H54 (cell line): ENCODE measurements at places on chromosomes 1 and 21.

DNA sequence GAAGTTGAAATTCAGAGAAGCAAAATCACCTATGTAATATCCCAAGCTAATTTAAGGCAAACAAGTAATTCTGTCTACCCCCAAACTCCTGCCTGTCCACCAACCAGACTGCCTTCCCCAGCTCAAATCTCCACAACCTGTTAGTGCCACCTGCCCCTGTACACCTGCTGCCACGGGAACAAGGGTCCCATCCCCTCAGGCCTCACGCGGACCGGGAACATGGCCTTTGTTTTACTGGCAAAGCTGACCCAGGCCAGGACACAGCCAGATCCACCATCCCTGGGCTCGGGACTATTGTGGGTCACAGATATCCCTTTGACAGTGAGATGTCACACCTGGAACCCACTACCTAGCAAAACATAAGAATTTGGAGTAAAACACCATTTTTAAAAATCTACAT lies 139.3 kb upstream of the SGIP1 start:
- DNase-seq: no peak

GRCh38 chr1:62849031-62849430 lies 65.1 kb downstream of the ATG4C start:
- DNase-seq: no peak

- DNase-seq: no peak
Measured at GRCh38 chr1:201032408-201032807, 8.9 kb upstream of the KIF21B start.

- DNase-seq: no peak
Measured at GRCh38 chr1:47630346-47630745, 192.5 kb downstream of the FOXD2 start.

DNA sequence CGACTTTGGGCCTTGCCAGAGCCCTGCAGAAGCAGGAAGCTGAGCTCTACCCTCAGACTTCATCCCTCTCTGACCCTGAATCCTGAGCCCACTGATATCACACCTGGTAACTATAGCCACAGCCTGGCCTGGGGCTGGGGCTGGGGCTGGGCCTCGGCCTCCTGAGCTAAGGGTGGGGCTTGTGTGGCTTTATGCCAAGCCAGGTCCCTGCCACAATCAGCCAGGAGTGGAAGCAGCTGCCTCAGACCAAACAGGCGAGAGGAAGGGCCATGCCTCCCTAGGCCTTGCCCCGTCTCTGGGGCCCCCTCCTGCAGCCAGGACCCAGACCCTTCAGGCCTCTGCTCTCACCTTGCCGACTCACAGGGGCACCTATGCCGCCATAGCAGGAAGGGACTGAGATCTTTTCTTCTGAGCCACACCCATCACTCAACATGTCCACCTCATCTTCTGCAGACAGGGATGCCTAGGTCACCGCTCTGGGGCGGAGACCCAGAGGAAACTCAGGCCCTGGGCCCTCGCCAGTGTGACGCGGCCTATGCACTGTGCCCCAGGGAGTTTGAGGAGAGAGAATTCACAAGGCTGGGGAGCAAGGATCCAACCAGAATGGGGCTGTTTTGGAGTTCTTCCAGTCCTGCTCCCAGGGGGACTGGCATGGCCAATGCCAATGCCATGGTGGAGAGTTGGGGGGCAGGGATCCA lies 5.7 kb downstream of the UBXN11 start:
- no peak for DNase-seq

DNA sequence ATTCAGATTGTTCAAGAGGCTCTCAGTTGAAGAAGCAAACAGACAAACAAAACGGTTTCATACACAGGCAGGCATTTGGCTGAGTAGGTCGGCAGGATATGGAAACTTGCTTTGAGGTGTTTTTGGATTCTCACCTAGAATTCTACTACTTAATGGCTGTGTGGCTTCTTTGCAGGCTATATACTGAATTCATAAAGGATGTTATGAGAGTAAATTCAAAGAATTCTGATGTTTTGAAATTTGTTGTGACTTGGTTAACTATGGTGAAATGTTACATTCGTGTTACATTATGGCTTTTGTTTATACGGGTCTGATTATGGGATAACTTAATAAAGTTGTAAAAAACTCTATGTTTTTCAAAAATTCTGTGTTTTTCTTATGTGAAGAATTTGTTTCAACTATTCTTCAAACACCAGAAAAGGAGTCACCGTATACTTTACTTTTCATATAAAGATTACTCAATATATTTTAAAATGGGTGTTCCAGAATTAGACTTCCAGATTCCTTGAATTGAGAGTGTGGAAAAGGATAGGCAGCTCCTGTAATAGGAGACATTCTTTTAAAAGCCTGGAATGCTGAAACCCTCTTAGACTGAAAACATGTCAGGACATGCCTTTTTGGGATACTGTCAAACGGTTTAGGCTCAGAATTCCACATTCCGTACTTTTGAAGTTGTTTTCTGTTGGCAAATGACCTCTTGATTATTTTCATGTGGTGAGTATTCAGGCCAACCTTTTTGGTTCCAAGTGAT lies 8.2 kb upstream of the IRF2BP2 start:
- DNase-seq: no peak

DNA sequence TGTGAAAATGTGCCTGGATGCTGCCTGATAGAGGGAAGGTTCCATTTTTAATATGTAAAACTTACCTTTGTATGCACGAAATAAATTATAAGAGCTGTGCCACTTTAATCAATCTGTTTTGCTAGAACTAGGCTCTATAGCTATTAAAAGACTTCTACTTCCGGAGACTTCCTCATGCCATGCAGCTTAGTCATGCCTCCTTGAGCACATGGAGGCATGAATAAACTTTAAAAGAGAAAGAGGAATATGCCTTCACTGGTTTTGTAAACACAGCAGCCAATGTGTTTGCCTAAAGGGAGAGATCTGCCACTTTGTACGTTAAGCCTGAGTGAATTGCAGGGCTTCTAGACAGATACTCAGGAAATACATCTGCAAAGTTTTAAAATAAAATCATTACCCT lies 604.6 kb downstream of the LRRIQ3 start:
- peak; percentile 16 for DNase-seq

DNA sequence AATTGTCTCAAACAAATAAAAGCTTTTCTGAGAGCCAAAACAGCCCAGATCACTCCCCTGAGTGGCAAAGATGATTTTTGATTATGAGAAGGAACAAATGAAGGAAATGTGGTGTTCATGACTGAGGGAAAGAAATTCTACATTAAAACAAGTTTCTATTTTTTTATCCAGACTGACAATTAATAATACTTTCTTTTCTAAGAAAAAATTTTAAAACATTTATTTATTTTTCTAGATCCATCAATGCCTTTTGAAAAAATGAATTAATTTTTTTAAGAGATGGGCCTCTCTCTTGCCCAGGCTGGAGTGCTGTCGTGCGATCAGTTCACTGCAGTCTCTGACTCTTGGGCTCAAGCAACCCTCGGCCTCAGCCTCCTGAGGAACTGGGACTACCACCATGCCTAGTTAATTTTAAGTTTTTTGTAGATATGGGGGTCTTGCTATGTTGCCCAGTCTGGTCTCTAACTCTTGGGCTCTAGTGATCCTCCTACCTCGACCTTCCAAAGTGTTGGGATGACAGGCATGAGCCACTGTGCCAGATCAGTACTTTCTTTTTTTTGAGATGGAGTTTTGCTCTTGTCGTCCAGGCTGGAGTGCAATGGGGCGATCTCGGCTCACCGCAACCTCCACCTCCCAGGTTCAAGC lies 11.2 kb upstream of the TXNIP start:
- no peak for DNase-seq

DNA sequence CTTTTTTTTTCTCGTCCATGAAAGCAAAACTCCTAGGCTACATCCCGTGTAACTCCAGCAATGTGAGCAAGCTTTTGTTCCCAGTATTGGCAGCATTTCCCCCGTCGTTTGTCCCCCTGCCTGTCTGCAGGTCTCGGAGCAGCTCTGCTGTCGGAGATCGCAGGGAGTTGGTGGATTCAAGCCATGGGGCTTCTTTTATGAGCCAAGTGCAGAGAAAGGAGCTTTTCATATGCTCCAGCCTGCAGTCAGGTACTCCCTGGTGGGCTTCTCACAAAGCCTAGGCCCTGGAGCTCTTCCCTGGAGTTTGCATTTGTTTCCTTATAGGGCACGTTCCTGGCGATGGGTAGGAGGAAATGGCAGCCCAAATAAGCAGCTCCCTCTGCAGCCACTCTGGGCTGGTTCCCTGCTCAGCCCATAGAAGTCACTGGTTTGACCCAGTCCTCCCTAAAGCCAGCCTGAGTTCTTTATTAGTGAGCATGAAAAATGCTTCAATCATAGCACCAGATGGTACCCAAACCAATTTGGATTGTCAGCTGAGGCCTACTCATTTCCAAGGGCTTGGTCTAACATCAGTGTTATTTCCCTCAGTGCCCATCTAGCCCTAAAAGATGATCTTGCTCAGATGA lies 78.3 kb downstream of the NUF2 start:
- no peak for DNase-seq

DNA sequence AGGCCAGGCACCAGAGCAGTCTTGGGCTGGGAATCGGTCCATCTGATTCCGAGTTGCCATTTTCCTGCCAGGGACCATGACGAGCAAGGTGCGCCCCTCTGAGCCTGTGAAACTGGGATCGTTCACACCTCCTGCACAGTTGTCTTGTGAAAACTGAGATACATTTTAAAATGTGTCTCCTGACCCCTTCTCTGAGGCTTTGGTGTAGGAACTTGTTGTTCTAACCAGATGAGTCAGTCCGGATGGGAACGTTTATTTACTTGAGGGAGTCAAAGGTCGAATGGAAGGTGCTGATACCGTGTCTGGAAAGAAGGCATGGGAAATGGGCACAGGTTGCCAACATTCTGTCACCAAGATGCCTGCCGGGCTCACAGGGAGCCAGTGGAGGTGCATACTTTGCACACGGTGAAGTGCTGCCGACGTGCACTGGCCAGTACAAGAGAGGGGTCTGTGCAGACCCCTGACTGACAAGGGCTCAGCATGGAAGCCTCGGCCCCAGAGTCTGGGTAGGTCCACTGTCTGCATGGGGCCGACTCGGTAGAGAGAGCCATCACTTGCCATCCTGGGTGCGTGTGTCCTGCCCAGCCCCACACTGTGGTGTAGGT lies 7.4 kb upstream of the KCNN3 start:
- DNase-seq: no peak

DNA sequence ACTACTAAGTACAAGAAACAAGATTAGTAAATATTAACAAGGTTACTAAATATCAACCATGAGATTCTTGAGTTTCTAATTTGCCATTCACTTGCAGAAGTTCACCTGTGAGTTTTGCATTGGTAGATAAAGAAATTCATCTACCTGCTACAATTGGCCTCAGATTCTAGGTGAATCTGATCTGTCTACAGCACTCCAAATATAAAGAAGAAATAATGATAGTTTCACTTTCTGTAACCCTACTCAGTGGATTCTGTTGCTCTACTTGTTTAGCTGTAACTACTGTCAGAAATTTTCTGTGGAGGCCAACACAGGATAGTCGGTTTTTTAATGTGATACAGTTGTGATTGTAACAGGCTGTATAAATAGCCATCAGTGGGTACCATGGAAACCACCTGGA lies 118.6 kb downstream of the NR5A2 start:
- DNase-seq: no peak

GRCh38 chr1:82091729-82092128 lies 291.0 kb downstream of the ADGRL2 start:
- DNase-seq: no peak

DNA sequence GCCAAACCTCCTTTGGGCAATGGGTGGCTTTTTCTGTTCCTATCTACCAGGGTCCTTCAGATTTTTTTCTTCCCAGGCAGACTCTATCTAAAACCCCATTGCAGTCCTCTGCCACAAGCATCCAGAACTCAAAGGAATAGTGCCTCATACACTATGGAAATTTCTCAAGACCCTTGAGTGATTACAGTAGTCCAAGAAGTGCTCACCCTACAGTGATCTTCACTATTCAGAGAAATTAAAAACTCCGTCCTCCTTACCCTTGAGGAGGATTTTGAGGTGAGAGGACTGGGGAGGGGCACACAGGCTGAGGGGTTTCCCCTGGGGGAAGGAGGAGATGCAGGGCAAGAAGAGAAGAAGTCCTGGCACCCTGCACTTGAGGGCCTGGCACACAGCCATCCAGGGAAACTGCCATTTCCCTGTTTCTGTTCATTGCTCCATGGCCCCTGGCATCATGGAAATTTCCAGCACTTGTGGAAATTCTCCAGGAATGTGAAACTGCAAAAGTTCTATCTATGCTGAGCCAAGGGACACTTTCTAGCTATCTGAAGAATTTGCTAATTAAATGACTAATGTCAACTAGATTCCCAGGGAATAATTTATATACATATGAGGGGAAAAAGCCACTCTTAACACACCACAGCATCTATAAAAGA lies 102.5 kb upstream of the ATP1B1 start:
- no peak for DNase-seq

DNA sequence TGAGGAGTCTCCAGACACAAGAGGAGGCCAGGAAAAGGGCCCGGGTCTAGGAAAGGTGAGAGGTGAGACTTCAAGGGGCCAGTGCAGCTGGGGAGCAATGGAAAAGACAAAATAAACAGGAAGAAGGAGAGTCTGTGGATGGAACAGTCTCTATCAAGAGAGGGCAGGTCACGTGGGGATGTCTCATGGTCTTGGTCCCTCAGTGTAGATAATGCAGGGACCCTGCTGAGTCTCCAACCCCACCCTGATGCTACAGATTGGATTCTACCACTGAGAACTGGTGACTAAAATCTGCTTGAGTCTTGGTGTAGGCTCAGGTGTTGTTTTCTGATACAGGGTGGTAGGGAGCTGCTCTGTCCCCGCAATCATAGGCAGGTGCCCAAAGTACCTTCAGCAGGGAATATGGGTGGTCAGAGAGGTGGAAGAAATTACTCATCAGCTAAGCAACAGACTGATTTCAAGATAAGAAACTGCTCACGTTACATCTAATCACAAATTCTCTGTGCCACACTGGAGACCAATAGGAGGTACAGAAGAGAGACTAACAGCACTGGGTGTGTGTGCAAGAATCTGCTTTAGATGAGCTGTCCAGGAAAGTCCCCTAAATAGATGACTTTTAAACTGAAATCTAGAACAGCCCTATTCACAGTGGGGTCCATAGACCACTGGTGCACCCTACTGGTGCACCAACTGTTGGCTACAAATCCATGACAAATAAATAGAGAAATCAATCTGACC lies 101.5 kb upstream of the TLR5 start:
- no peak for DNase-seq

DNA sequence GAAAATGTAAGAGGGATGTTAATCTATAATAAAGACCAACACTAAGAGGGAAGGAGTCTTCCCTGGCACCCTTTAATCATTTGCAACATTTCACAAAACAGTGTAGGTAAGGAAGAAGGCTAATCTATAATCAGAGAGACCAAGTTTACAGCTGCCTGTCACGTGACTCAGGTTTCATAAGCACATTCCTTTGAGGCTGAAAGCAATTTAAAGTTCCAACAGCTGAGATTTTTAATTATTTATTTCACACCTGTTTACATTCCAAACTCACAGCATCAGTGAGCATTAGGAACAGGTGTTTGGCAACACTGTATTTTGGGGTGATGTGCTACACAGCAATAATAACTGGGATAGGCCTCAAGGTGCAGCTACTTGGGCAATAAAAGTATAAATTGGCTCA lies 75.7 kb upstream of the PGBD5 start:
- no peak for DNase-seq

DNA sequence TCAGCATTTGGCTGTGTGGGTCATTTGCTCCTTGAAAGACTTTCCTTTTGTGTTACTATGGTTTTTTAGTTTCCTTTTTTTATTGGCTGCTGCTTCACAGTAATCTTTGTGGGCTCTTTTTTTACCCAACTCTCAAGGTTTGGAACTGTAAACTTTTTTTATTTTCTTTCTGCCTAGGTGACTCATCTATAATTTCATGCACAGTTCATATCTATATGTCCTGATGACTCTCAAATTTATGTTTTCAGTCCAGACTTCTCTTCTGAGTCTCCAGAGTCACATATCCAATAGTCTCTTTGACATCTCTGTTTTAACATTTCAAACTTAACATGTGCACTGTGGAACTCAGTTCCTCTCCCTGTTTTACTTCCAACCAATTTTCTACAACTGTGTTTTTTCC lies 83.4 kb downstream of the ATF6 start:
- DNase-seq: no peak
